ENCODE measurements at places on chromosomes 2 and 18.

- DNase-seq = no peak
Observed at GRCh38 chr18:43869451-43870008, 592.2 kb upstream of the SYT4 start.

DNA sequence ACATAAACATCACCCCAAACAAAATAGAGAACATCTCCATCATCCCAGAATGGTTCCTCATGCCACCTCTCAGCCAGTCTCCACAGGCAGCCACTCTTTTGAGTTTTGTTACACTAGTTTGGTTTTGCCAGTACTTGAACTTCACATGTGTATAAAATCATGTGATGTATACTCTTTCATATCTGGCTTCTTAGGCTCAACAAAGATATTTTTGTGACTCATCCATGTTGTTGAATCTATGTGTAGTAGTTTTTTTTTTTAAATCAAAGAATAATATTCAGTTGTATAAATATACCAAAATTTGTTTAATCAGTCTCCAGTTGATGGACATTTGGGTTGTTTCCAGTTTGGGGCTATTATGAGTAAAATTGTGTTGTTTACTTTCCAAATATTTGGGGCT, 75.9 kb downstream of the PMS1 start:
- DNase-seq = no peak

DNA sequence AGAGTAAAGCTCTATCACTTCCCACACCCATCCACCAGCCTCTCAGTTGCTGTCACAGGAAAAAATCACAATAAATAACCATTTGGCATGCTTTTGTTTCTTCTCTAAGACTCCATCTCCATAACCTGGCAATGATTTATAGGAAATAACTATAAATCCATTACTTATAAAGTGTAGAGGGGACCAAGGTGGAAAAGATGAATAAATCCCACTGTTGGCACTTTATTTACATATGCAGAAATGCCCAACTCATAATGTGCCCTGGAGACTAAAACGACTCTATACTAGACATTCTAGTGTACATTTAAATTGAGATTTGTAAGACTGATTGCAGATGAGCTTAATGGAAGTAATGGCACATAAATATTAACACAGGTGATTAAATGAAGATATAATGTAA, 7.5 kb upstream of the NOSTRIN start:
- DNase-seq = no peak

- DNase-seq = no peak
Observed at GRCh38 chr18:63903851-63904570, 3.7 kb upstream of the SERPINB10 start.

- no peak for DNase-seq
Observed at GRCh38 chr2:32427672-32428610, 71.1 kb downstream of the BIRC6 start.

- DNase-seq = no peak
Observed at GRCh38 chr2:166651080-166651675, 157.1 kb upstream of the SCN7A start.

GRCh38 chr18:51028201-51028805, 1.7 kb upstream of the SMAD4 start:
- DNase-seq = no peak
